ENCODE measurements at places on chromosomes 7 and 10.
A peak's percentile ranks its signal among the peaks of the same experiment; 100 is the strongest.

- no peak for DNase-seq
Measured at GRCh38 chr7:123924941-123925340, at the start of gene SPAM1. Gene SPAM1, plus strand, starts transcription at chr7:123925241. Its CDS starts 28,330 bp downstream, at chr7:123953571.

- no peak for DNase-seq
Measured at GRCh38 chr10:770975-771374, 81.5 kb upstream of the DIP2C start.

DNA sequence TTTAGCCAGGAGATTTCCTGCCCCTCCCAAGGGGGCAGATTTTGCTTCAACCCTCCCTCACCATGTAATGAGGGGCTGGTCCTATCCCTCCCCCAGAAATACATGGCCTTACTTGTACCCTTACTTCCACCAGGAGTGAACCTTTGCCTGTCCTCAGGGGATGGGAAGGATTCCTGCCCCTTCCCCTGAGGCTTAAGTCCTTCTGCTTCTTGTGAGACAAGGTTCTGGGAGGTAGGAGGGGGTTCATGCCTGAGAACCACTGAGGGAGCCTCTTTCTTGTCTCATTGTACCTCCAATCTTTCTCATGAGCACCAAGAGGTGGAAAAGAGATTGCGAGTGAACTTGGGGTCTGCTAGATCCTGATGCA, 19.5 kb upstream of the MUC3A start:
- no peak for DNase-seq

- DNase-seq = peak; percentile 93
Measured at GRCh38 chr7:140696024-140696679, 356 bp upstream of the NDUFB2 start.

- no peak for DNase-seq
Measured at GRCh38 chr7:150736864-150737263, 354 bp upstream of the GIMAP5 start.

GRCh38 chr7:139538881-139539635, 15.6 kb downstream of the CLEC2L start:
- DNase-seq = no peak

DNA sequence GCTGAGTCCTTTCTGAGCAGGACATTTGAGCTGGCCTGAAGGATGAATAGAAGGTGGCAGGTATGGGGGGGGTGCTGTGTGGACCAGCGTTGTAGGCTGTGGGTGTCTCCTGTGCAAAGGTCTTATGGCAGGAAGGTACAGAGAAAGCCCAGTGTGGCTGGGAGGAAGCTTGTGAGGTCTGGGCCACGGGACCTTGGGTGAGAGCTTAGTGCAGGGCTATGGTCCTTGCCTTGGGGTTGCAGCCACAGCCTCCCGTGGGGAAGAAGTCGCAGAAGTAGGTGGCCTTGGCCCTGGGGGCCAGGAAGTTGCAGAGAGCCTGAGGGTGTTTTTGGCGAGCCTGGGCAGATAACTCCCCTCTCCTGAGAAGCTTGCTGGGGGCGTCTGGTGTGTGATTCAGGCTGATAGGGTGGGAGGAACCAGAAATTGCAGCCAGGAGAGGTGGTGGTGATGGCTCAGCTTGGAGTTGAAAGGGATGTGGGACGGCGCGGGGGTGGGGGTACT, 172.0 kb upstream of the TNRC18 start:
- no peak for DNase-seq

GRCh38 chr10:67607472-67607871, 88.5 kb downstream of the CTNNA3 start:
- no peak for DNase-seq

DNA sequence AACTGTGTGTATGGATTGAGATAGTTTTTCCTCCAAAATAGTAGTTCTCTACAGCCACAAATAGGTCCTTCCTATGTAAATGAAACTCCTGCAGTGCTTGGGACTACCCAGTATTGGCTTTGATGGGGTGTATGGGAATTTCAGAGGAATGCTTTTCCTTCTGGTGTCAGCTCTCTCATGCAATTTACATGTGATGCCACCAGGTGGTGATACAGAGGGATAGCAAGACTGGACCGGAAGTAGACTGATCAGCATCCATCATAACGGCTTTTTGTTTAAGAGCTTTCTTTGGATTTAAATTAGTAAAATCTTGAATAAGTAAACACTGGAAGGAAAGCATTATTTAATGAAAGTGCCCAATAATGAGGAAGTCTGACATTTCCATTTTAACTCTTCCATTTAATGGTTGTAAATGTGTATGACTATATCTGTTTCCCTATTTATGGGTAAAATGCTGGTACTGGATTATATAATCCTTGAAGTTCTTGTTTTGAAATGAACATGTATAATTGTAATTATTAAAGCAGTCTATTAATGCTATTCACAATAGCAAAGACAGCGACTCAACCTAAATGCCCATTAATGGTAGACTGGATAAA, 22.7 kb downstream of the DYNC1I1 start:
- DNase-seq = no peak

DNA sequence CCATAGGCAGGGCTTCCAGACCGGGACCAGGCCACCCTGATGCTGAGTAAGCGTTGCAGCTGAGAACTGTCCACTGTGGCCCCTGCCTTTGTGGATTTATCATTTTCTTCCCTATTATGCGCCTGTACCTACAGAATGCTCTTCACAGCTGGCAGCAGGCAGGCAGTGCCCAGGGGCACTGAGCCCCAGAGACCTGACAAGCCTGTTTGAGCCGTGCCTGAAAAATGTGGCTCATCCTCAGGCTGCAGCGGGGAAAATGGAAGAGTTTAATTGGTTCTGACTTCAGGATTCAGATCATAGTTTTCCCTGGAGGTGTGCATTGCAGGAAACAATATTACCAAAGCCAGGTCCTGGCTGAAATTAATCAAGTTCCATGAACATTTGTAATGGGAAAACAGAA, 200.2 kb downstream of the ZNF438 start:
- DNase-seq = no peak

DNA sequence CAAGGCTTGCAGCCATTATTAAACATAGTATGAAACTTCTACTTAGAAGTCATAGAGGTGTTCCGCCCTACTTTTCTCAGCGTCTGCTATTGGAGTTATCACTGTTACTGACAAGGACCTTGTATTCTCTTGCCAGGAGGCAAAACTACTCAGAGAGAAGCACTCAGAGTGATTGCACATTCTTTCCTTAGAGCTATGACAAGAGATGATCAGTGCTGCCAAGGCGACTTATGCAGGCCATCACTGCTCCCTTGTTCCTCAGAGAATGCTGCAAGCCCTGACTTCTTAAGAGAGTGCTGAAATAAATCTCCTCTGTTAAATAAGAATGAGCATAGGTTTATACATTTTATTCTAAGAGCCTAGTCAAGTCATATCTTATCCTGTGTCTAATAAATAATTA, 534.6 kb upstream of the PHF14 start:
- DNase-seq = no peak

GRCh38 chr10:112843623-112844022, 106.4 kb upstream of the TCF7L2 start:
- no peak for DNase-seq

DNA sequence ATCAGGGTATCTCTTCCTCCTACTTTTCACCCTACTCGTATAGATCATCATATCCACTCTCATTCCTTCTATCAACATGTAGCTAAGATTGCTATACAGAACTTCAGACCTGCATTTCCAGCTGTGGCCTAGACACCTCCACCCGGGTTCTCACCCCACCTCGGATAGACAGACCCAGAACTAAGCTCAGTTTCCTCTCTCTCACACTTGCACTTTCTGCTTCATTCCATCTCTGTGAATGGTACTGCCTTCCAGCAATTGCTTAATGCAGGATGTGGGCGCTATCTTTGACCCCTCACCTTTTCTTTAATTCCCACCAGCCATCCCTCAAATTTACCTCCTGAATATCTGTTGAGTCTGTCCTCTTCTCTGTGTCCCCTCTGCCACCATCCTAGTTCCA, 35.7 kb downstream of the AGK start:
- DNase-seq = no peak

- no peak for DNase-seq
Measured at GRCh38 chr10:4082861-4083260, 297.9 kb upstream of the KLF6 start.

- no peak for DNase-seq
Measured at GRCh38 chr7:130329681-130330080, 14.9 kb upstream of the CPA5 start.

- no peak for DNase-seq
Measured at GRCh38 chr7:2759736-2760097, 71.7 kb downstream of the AMZ1 start.

- no peak for DNase-seq
Measured at GRCh38 chr10:124916098-124916584, 25.8 kb upstream of the ZRANB1 start.

- DNase-seq = no peak
Measured at GRCh38 chr10:24256619-24257107, 47.7 kb downstream of the KIAA1217 start.

GRCh38 chr10:128081720-128082119, 44.5 kb downstream of the MKI67 start:
- DNase-seq = no peak

GRCh38 chr10:72162978-72163377, 52.8 kb upstream of the ANAPC16 start:
- DNase-seq = no peak

GRCh38 chr10:14025283-14026189, 305.2 kb downstream of the FRMD4A start:
- DNase-seq = no peak

DNA sequence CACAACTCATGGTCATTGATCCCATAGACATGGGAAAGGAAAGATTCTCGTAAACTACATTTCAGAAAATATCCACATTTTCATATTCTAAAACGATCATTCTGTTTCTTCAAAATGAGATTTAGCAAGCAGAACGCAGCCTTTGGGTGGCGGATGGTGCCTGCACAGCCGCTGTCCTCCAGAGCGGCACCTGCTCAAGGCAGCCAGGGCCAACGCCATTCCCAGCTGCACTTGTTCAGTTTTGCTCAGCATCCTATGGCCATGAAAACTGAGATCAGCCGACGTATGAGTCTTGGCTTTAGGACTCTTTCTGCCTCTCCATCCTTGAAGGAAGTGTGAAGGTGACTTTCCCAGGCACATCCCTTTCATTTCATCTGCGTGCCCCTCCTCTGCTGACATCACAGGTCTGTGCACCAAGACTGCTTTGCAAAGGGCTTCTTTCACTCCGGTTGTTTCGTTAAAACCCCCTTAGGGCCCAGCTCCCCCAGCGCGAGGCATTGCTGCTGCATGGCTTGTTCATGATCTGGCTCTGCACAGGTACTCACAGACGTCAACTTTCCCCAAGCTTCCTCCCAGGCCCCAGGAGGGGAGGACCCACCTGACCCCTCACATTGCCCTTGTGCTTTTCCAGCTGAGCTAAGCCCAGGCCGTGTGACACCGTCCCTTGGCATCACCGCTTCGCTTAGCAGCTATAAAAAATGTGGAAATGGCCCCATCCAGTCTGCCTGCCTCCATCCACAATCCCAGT, 37.2 kb downstream of the TCERG1L start:
- DNase-seq = no peak

- no peak for DNase-seq
Measured at GRCh38 chr7:104074529-104074928, 85.1 kb upstream of the RELN start.

GRCh38 chr10:102423372-102423968, 2.8 kb downstream of the FBXL15 start:
- DNase-seq = no peak

- no peak for DNase-seq
Measured at GRCh38 chr7:98224701-98225181, 13.5 kb downstream of the BHLHA15 start.

GRCh38 chr7:123939784-123940183, 14.7 kb downstream of the SPAM1 start:
- no peak for DNase-seq

GRCh38 chr7:36303202-36304098, 86.2 kb upstream of the ANLN start:
- no peak for DNase-seq

GRCh38 chr10:58385784-58386112, 538 bp downstream of the TFAM start:
- DNase-seq = no peak

GRCh38 chr10:101614663-101615524, 26.8 kb downstream of the DPCD start:
- DNase-seq = no peak

- DNase-seq = no peak
Measured at GRCh38 chr10:87715552-87716347, 56.1 kb downstream of the PAPSS2 start.

DNA sequence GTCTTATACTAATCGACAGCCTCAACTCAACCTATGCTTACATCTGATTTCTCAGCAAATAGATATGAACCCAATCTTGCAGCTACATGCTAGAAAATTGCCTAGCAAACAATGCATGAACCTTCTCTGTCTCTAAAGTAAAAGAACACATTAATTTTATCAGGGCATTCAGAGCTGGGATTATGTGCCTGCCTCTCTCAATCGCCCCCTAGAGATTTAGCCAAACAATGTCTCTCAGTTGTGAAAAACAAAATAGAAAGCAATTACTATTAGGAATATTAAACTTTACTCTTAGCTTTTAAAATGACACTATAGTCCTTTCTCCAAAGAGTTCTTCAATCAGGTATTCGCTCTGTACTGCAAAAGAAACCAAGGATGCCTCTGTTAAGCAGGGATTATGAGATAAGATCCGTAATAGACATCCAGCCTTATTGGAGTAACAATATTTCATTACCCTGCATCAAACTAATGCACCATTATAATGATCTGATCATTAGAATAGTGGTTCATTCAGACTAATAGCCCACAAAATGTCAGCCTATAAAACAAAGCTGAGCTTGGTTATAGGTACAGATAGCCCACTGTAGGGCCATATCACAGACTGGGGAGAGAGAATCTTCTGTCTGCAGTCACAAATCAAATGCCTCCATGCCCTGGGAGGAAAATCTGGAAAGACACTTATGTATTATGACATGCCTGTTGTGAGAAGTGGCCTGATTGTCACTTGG, 736.9 kb downstream of the PARD3 start:
- no peak for DNase-seq
